ENCODE measurements at places on chromosomes 6 and 20.

DNA sequence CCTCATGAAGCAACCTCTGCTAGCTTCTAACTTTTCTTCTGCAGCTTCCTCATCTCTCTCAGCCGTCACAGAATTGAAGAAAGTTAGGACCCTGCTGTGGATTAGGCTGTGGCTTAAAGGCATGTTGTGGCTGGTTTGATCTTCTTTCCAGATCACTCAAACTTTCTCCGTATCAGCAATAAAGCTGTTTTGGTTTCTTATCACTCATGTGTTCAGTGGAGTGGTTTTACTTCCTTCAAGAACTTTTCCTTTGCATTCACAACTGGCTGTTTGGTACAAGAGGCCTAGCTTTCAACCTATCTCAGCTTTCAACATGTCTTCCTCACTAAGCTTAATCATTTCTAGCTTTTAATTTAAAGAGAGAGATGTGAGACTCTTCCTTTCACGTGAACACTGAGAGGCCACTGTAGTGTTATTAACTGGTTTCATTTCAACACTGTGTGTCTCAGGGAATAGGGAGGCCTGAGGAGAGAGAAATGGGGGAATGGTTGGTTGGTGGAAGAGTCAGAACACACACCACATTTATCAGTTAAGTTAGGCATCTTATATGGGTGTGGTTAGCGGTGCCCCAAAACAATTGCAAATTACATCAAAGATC is 17.2 kb downstream of the ZSCAN23 start:
- DNase-seq = no peak

- DNase-seq = no peak
Observed at GRCh38 chr6:44468835-44469234, 81.3 kb downstream of the CDC5L start.

DNA sequence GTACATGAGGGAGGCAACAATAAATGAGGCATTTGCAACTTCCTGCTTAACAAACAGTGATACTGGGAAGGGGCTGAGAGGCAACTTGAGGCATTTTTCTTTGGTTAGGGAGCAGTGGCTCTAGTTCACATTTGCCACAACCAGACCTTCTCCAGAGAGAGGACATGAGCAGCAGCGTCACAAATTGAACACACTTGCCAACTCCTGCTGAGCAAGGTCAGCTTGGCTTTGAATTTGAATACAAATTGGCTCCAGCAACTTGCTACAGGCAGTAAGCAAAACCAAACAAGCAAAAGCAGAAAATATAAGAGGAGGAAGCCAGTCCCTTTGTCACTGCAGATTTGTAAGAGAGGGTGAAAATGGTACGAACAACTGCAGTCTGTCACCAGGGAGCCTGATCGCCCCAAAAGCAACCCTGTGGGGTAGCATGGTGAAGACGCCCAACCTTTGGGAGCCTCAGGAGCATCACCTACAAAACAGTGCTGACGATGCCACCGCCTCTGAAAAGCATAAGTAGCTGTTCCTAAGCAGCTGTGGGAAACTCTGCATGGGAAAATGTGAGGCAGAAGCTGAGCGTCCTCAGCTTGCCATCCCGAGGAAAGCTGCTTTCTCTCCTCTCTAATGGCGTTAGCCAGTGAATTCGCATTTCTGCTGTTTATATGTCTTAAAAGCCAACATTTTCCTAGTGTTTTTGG is 378.7 kb downstream of the RNGTT start:
- DNase-seq = no peak

DNA sequence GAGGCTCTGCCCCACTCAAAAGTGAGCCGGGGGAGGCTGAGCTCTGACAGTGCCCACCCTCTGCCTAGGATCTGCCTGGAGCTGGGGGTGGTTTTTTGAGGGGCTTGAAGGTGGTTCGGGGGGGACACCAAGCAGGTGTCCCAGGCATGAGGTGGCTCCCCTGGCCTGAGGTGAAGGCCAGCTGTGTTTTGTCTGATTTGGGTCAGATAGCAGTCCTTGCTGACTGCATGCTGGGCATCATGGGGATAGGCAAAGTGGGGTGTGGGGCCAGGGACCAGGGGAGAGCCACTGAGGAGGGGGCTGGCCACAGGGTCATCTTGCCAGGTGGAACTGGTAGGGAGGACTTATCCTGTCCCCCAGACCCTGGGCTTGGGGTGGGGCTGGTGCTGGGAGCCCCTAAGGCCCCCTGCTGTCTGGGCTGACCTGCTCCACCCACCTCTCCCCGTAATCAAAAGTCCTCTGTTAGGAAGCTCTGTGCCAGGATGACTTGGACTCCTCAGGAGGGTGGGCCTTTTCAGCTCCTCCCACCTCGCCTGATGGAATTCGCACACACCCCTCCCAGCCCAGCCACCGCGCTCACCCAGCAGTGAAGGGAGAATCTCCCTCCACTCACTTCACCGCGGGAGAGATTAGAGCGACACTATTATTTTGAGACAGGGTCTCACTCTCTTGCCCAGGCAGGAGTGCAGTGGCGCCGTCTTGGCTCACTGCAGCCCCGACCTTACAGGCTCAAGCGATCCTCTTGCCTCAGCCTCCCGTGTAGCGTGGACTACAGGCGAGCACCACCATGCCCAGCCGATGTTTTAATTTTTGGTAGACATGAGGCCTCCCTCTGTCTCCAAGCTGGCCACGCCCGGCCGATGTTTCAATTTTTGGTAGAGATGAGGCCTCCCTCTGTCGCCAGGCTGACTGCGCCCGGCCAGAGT is 1.5 kb upstream of the COL9A3 start:
- no peak for DNase-seq

GRCh38 chr20:40979247-40979646 is 49.4 kb upstream of the TOP1 start:
- DNase-seq = no peak
